ENCODE measurements at places on chromosomes 13 and 19.

DNA sequence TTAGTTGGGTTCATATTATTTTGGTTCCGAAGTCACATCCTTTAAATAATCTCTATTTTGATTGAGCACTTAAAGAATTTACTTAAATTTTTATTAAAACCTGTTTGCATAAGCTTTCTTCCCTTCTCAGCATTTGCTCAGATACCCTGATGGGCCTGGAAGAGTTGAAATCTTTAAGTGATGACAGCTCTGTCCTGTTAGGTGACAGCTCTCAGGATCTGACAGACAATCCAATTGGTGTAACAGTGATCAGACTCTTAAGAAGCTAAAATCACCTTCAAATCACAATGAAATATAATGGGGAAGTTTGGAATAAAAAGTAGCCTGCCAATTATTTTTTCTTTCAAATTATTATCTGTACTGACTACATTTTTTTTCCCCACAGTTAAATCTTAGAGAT is 284.4 kb downstream of the LMO7 start:
- no peak for DNase-seq

DNA sequence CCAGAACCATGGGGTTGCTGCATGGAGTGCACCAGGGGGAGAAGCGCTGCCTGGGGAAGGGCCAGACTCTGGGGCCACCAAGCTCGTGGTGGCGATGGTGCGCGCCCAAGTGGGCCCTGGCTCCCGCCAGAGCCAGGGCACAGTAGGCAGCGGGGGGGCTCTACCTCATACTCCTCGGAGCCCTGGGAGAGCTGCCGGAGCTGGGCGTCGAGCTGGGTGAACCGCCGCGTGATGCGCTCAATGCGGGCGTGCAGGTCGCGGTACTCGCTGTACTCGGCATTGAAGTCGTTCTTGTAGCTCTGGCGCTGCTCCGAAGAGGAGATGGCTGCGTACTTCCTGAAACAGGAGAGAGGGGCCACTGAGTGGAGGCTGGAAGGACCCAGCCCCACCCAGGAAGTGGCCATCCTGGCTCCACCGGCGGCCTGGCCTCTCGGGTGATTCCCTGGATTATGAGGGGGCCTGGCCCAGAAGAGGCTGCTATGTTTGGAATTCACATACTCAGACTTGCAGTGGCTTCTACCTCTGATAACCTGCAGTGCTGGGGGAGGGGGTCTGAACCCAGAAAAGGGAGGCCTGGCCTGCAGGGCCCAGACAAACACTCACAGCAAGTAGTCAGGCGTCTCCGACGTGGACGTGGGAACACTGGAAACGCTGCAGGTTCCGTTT is 8.3 kb upstream of the ISYNA1 start:
- no peak for DNase-seq

DNA sequence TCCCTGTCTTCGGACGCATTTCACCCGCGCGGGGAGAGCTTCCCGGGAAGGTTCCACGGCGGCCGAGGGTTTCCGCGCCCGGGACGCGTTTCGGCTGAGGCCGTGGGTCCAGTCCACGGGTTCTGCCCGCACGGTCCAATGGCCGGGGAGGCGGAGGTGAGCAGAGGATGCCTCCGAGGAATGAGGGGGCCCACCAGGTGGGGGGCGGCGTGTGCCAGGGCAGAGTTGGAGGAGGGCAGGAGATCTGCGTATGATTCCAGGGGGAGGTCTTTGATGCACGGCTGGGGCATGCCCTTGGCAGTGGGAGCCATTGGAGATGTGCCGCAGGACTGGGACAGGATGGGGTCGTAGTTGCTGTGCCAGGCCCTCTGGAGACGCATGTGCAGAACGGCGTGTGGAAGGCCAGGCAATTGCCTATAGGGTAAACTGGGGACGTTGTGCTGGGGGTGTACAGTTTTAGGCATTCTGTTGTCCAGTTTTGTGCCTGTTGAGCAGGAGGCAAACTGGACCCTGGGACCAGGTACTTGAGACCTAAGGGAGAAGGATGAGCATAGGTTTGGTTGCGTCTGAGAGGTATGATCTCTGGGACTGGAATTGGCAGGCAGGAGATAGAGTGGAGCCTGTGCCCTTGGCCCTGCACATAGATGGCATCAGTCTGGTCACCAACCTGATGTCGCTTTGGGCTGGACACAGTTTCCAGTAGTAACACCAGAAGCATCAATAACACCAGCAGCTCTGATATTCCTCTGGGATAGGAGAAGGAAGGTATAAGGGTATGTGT is 751 bp downstream of the ZNF584 start:
- DNase-seq = no peak

GRCh38 chr19:12237143-12237839 is 57.4 kb downstream of the ZNF44 start:
- DNase-seq = no peak

GRCh38 chr19:23261496-23262020 is 11.4 kb upstream of the ZNF724 start:
- DNase-seq = no peak

DNA sequence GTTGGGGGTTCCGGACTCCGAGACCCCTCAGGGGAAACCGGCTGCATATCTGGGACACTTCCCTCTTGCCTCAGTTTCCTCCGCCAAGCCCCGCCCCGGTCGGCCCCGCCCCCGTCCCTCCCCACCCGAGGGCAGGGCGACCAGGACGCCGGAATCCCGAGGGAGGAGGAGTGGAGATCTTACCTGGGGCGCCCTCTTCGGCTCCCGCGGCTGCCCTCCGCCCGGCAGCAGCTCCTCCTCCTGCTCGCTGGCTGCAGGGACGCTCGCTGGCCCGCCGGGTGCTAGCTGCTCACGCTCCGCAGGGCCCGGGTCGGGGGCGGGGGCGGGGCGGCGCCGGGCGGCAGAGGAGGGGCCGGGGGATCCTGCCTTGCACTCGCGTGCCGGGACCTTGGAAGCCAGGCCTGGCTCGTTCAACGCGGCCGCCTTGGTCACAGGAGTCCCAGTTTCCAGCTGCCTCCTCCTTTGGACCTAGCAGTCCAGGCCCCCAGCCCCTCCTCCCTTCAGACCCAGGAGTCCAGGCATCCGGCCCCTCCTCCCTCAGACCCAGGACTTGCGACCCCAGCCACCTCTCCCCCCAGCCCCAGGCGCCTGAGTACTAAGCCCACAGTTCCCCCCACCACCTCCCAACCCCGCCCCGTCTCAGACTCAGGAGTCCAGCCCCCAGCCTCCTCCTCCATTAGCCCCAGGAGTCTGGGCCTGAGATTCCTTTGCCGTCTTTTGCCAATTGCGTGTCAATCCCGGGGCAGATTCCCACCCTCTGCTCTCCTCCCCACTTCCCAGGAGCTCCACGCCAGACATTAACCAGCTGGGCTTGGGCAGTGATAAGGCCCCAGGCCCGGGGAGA is at the start of gene NTF4:
NTF4 (minus strand) TSS at position 51 of the 844 bp plus-strand sequence. CDS start 2,821 bp downstream, outside the sequence.
- DNase-seq = no peak

GRCh38 chr19:54335979-54336892 is 2.7 kb downstream of the LILRA4 start:
- no peak for DNase-seq

- DNase-seq = no peak
Measured at GRCh38 chr13:95858286-95859075, 181.5 kb downstream of the DNAJC3 start.

DNA sequence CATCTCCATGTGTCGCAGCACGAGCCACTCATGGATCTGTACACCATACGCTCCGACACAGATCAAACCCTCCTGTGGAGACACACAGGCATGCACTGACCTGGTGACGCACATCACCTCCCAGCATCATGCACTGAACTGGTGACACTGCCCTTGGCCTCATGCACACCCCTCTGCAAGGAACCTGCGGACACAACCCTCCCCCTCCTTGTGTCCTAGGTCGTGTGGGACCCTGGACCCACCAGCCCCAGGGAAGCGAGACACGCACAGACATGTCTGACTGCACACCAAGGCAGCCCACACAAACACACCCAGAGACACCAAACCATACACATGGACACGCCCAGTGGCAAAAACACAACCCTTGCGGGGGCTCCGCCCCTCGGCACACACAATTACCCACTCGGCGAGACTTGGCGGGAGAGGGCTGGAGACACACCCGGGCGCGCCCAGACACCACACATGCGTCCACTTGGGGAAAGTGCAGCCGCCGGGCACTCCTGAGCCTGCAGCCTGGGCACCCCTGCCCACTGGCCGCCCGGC is 2.0 kb upstream of the KCNN4 start:
- no peak for DNase-seq

- DNase-seq = no peak
Measured at GRCh38 chr13:113887700-113888201, 23.9 kb upstream of the GAS6 start.

DNA sequence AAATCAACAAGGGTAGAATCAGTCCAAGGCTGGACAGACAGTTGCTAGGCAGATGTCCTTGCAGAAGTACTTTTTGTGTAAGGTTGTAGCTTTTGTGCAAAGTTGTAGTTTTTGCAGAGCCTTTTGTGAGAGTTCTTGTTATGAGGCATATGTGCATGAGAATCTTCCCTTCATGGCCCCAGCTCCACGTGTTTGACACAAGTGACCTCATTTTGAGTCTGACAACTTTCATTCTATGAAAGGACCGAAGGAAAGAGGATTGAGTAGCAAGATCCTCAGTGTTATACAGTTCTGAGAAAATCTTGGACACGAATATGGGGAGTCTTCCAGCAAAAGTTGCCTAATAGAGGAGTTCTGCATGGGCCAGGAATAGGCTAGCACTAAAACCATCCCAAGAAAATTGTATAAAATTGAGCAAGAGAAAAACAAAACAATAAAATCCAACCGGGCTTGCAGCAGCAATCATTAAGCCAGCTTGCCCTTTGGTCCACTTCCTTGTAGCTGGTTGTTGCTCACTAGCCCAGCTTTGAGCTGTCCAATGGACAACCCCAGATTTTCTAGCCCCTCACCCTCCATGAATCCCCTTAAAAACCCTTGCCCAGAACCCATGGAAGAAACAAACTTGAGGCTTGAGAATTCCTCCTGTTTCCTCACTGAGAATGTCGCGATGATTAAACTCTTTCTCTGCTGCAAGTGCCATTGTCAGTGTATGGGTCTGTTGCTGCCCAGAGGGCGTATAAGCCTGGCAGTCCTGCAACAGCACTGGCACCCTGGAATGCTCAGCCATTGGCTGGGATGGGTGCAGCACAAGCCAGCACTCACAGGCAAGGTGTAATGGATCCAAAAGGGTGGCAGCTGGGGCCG is 6.5 kb downstream of the EPSTI1 start:
- no peak for DNase-seq

- DNase-seq = no peak
Measured at GRCh38 chr13:102667911-102668310, 26.9 kb downstream of the METTL21C start.

DNA sequence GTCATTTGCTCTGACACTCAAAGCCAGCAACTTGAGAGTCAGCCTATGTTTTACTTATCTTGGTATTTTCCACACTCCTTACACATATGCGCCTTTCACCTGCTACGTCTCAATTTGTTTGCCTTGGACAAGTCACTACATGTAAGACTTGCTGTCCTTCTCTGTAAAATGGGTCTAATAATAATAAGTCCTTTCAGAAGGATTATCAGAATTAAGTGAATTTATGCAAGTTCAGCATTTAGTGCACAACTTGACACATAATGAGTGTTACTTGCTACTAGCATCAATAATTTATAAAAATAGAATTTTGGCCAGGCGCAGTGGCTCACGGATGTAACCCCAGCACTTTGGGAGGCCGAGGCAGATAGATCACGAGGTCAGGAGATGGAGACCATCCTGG is 71.1 kb upstream of the UBL3 start:
- no peak for DNase-seq

DNA sequence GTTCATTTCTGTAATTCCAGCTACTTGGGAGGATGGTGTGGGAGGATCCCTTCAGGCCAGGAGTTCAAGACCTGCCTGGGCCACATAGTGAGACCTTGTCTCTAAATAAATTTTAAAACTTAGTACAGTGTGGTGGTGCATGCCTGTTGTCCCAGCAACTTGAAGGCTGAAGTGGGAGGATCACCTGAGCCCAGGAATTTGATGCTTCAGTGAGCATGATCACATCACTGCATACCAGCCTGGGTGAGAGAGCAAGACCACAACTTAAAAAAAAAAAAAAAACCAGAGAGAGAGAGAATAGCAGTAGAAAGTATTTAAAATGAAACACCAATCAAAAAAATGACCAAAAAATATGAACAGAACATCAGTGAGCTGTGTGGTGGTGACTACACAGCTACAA is 7.1 kb upstream of the ZNF823 start:
- DNase-seq = no peak

DNA sequence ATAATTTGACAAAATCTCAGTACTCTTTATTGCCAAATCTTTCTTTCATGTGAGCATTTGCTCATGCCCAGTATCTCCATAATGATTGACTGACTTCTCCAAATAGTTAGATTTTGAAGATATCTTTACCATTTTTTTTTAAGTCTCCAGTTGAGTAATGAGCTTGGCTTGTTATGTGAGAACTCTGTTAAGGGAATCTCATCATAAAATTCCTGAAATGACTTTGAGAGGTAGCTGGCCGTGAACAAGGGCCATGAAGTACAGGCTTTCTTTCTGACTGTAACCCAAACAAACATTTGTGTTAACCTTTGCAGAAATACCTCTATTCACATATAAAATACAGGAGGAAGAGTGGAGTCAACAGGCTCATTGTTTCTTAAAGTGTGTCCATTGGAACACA is 449.7 kb downstream of the IRS2 start:
- DNase-seq = no peak

DNA sequence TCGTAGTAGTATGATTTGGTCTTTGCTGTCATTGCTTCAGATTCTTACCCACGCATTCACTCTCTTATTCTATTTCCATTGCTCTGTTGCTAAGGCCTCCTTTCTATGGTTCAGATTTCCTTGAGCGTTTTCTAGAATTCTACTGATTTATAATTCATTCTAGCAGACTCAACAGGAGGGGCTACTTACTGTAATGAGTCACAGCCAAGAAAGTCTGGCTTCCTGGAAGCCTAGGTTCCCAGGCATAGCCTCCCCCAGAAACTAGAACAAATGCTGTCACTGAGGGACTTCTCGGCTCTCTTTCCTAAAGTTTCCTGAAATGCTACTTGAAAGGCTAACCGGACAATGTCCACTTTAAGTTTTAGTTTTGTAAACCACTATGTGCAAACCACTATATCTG is 47.7 kb upstream of the SPATA13 start:
- DNase-seq = no peak

GRCh38 chr13:30113983-30114570 is 193.3 kb downstream of the KATNAL1 start:
- DNase-seq = no peak

DNA sequence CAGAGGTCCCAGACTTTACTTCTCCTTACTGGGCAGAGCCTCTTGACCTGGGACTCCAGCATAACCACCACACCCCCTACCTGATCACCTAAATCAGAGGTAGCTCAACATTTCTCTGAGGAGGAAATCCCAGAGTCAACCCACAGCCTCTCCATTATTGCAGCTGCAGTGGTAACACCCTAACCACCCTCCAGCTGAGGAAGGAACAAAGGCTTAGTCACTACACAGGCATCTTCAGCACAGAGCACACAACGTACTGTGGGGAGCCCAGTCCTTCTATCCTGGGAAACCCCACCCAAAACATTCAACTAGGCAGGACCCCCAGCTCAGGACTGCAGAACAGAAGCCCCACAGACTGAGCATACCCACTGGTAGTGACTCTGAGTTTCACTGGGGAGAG is 824.7 kb upstream of the SLITRK5 start:
- no peak for DNase-seq

GRCh38 chr13:97521726-97522125 is 87.8 kb downstream of the RAP2A start:
- no peak for DNase-seq

GRCh38 chr19:6172074-6172863 is 36.8 kb downstream of the ACSBG2 start:
- no peak for DNase-seq

- DNase-seq = no peak
Measured at GRCh38 chr19:55550321-55550650, 4.9 kb upstream of the SBK3 start.

- no peak for DNase-seq
Measured at GRCh38 chr19:42023121-42023942, 29.3 kb upstream of the ATP1A3 start.

All from stimulated activated CD8-positive, alpha-beta memory T cell treated with anti-CD3 and anti-CD28 coated beads, Interleukin-2, amount 100 ng/mL, for 1 hour (primary cell).